Uterus (tissue), 4 donors: ENCODE measurements at places on chromosomes 12 and 14.

GRCh38 chr12:24109381-24110039 is 160.0 kb upstream of the SOX5 start:
- no peak for DNase-seq

GRCh38 chr12:124663771-124664366 is 96.5 kb upstream of the NCOR2 start:
- no peak for DNase-seq

DNA sequence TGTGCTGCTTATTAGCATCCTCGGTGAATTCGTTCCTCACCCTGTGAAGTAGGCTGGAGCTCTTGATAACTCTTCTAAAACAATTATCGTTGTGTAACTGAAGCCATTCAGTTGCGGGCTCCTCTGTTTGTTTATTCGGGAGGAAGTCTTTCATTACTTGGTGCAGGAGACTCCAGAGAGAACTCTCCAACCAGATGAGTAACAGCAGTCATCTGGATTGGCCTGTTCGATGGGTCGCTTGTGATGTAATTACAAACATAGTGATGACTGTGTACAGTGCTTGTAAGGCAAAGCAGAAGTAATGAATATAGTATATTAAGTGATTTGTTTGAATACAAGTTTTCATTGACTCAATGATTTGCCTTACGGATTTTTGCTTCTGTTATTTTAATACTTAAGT is 10.9 kb downstream of the ATP6V0A2 start:
- no peak for DNase-seq

- DNase-seq: peak; percentile 27
These were observed 8.5 kb downstream of the LTBR start for GRCh38 chr12:6392504-6392903.

GRCh38 chr14:96757456-96757855 is 39.7 kb upstream of the VRK1 start:
- no peak for DNase-seq
